Naive thymus-derived CD4-positive, alpha-beta T cell (primary cell): ENCODE measurements at places on chromosomes 7 and 10.

GRCh38 chr7:28613262-28613661 is 200.9 kb downstream of the CREB5 start:
- no peak for DNase-seq

GRCh38 chr10:49758249-49758930 is 3.7 kb downstream of the OGDHL start:
- DNase-seq, result no peak

- no peak for DNase-seq
Measured at GRCh38 chr10:130399425-130399950, 263.3 kb downstream of the GLRX3 start.

GRCh38 chr7:29860186-29860585 is 53.9 kb downstream of the WIPF3 start:
- DNase-seq, result no peak

GRCh38 chr7:46207931-46208634 is 287.0 kb upstream of the IGFBP3 start:
- no peak for DNase-seq

DNA sequence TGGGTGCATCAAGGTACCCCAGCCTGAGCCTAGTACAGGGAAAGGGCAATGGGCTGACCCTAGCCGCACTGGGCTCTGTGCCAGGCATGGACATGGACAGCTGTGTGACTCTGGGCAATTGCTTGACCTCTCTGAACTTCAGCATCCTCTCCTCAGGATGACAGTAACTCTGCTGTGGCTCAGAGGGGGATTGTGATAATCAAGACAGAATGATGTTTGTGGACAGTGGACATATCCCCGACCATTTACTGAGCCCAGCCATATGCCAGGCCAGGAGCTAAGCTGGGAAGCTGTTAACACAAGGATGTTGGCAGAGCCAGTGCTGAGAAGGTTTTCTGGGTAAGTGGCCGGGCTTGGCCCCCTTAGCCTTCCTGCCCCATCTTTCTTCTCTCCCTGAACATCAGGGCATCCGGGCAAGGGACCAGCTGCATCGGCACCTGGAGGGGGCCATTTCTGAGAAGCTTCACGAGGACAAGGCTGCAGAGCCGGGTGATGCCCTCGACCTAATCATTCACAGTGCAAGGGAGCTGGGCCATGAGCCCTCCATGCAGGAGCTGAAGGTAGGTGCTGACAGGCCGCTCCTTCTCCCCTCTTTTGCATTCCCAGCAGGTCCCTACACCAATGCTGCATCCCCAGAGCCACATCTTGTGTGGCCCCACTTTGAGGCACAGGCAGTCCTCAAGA is 3.5 kb downstream of the CYP26C1 start:
- DNase-seq, result no peak

GRCh38 chr7:130831817-130832481 is 97.9 kb upstream of the KLF14 start:
- DNase-seq, result peak; percentile 28

GRCh38 chr7:132609906-132610520 is 33.7 kb upstream of the PLXNA4 start:
- no peak for DNase-seq

DNA sequence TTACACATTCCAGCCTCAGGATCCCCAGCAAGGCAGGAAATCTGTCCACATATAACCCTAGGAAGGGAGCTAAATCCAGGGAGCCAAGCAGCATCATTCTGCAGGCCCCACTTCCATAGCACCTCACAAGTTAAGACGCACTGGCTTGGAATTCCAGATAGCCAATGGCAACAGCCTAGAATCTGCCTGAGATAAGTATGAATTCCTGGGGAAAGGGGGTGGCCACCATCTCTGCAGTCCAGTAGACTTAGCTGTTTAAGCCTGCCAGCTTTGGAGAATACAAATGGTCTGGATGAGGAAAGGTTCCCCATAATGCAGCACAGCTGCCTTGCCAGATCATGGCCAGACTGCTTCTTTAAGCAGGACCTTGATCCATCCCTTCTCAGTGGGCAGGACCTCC is 179.4 kb upstream of the PRSS1 start:
- no peak for DNase-seq

- no peak for DNase-seq
Measured at GRCh38 chr10:103794996-103795395, 60.4 kb downstream of the SH3PXD2A start.

DNA sequence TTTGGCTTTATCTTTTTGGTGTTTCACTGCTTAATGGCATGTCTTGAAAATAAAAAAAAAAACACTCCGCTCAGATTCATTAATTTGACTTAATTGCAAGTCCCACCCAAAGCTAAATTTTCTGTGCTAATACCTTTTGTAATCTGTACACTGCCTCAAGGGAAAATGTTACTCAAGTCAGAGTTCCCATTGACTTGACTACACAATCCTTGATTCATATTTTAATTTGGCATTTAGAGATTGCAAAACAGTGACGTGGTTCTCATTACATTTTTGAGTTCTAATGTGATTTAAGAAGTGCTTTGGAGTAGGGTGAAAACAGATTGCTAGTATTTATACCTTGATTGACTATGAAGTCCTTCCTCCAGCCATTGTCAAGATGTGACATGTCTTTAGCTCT is 21.3 kb upstream of the LIPM start:
- DNase-seq, result no peak

- peak; percentile 78 for DNase-seq
Measured at GRCh38 chr10:133357285-133358161, at the start of gene FUOM. FUOM (minus strand) TSS chr10:133358019; CDS start chr10:133358007, 12 bp downstream.

- DNase-seq, result no peak
Measured at GRCh38 chr10:43421519-43421918, 12.5 kb upstream of the HNRNPF start.

DNA sequence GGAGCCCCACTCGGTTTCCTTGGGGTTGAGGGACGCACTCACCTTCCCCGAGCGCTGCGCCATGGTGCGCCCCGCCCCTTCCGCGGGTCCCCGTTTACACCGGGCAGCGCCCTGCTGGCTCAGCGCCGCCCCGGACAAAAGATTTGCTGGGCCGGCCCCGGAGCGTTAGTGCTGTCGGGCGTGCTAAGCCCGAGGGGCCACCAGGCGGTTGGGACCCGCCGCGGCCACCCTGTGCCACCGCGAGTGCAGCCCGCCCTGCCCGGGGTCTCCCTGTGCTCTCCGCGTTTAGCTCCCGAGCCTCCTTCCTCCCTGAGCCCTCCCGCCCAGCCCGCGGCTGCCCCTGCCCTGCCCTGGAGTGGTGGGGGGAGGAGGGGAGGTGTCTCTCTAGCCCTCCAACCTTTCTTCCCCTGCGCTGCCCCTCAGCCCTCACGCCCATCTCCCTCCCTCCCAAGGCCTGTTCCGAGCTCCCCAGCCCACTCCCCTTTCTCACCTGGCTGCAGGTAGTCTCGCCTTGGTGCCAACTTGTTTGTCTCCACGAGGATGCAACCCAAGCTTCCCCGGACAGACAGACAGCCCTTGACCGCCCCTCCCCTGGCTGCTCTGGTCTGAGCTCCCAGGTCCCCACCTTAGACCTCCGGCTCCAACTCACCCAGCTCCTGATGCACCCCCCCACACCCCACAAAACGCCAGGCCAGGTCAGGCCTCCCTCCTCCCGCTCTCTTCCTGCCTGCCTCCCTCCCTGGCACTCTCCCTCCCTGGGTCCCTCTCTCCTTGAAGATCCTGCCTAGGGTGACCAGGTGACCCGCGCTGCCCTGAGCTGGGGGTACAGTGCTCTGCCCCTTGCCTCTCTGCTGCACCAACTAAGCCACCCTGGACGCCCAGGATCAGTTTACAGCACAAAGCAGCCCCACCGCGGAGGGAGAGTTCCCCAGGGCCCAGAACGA is at the start of gene CRYGN:
Gene CRYGN, minus strand, starts transcription at position 287 of the 944 bp plus-strand sequence. Its CDS starts 224 bp downstream, at position 63.
- peak; percentile 19 for DNase-seq

DNA sequence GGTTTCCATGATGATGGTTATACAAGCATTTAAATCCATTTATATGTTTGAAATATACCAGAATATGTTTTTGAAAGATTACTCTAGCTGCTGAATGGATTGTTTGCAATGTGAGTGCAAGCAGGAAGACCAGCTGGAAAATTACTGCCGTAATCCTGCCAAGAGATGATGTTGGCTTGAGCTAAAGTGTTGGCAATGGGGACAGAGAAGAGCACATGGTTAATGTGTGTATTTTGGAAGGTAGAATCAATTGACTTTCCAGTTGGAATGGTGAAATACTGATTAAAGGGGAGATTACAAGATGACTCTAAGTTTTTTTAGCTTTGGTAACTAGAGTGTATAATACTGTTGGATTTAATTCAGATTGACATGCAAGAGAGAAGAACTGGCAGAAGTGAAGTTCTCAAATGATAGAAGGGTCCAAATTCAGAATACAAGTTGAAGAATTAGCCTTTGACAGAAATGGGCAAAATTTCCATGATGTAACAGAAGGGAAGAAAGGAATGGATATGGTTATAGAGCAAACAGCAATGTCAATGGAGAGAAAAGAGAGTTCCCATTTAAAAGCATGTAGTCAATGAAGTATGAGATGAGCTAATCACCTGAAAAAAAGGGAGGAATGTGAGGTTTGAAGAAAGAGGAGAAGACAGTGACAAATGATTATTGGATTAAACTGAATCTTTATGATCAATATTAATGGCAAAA is 422.0 kb downstream of the CDC14C start:
- DNase-seq, result no peak

GRCh38 chr7:156684661-156685060 is 44.1 kb downstream of the RNF32 start:
- no peak for DNase-seq

DNA sequence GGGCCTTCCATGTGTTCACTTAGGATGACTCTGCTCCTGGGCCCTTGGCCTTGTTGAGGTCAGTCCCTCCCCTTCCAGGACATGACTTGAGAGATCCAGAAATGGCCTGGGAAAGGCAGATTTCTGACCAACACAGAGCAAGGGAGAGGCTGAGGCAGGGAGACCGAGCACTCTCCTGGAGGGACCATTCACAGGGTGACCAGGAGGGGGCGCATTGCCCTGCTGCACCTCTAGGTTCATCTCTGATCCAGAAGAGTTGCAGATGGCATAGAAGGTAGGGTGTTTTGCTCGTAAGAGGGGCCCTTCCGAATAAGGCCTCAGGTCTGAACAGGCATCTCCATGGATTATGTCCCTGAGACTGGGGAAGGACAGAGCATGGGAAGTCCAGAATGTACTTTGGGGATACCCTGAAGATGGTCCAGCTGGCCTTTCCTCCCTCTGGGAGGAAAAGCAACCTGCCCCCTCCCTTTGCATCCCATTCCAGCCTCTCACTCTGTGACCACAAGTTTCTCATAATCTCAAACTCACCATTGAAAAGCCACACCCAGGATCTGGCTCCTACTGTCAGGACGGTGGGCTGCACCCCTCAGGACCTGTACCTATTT is 6.6 kb downstream of the DMBT1 start:
- no peak for DNase-seq

- DNase-seq, result no peak
Measured at GRCh38 chr10:9885761-9886160, 1131.9 kb upstream of the CELF2 start.

DNA sequence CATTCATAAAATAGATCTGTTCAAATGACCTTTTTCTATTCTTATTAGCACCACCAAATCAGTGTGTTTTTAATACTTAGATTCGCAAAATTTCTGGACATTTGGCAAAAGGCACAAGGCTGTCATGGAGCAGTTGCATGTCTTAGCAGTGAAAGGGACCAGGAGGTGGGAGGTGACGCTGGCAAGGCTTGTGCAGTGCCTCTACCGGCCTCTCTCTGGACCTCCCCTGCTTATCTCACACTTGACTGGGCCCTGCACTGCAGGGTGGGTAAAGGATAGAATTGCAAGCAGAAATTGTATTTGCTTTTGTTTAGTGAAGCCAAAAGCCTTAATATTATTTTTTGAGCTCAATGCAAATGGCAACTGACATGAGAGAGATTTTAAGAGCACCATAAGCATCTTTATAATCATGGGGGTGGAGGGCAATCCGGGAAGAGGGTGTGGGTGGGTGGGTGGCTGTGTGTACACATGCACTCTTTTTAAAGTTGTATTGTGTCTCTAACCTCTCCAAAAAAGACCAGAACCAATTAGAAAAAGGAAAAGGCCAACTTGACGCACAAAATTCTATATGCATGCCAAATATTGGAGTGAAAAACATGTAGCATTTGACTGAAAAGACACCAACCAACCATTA is 106.3 kb downstream of the WNT2 start:
- DNase-seq, result no peak

- DNase-seq, result no peak
Measured at GRCh38 chr7:135210888-135211178, 493 bp downstream of the WDR91 start.

DNA sequence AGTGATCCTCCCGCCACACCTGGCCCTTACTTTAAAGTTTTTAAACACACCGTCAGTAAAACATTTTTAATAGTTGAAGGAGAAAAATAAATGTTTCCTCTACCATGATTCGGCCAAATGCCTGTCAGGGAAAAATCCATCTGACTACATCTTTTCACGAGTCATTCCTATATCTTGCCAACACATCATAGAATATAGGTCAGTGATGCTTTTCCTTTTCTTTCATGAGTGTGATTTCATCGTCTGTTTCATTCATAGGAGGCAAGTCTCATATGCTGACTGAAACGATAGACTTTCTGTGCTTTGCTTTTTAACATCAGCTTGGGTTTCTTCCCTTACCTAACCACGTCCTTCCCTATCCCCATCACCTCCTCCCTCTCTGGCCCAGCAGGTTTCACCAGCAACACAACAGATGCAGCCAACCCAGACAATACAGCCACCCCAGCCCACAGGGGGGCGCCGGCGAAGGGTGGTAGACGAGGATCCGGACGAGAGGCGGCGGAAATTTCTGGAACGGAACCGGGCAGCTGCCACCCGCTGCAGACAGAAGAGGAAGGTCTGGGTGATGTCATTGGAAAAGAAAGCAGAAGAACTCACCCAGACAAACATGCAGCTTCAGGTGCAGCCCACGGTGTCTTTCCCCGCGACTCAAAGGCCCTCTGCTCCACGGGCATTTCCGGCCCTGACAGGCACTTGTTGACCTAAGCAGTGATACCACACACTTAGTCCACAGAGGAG is 149.2 kb downstream of the TRIL start:
- DNase-seq, result no peak

DNA sequence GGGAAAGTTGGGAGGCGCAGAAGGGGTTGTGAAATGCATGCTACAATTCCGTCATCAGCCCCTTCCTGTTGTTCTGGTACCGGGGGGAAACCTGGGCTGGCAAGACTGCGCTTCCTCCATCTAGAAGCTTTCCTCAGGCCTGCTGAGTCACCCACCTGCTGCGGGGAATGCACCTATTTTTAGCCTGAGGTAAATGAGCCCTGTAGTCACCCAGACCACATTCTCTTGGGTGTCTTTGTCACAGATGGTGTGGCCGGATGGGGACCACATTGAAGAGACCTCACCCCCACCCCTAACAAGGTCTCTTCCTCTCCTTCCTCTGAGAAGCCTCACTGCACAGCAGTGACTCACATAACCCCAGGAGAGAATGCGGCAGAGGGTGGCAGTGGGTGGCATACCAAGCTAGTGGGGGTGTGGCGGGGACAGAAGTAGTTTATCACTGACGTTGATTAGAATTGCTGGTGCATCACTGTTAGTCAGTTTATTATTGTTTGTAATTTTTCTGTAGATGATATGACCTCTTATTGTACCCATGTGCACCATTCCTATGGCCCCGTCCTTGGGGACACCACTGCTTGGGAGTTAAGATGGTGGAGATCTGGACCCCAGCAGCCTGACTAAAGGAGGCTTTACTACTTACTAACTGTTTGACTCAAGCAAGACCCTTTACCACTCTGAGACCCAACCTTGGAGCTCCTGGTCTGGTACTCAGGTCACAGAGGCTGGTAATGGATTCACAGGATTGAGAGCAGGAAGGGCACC is 83.0 kb upstream of the DUSP5 start:
- DNase-seq, result peak; percentile 42
